ENCODE measurements at places on chromosomes 2 and 18. TPM values are rescaled to one million over a fixed set of nuclear protein-coding genes. Genes with fewer than 3 reads are reported as not detected.

The SLC35F5 gene
- total RNA-seq = 32.9 TPM

The DSC1 gene
- not detected for total RNA-seq

The KLHL29 gene
- total RNA-seq = 0.31 TPM

DNA sequence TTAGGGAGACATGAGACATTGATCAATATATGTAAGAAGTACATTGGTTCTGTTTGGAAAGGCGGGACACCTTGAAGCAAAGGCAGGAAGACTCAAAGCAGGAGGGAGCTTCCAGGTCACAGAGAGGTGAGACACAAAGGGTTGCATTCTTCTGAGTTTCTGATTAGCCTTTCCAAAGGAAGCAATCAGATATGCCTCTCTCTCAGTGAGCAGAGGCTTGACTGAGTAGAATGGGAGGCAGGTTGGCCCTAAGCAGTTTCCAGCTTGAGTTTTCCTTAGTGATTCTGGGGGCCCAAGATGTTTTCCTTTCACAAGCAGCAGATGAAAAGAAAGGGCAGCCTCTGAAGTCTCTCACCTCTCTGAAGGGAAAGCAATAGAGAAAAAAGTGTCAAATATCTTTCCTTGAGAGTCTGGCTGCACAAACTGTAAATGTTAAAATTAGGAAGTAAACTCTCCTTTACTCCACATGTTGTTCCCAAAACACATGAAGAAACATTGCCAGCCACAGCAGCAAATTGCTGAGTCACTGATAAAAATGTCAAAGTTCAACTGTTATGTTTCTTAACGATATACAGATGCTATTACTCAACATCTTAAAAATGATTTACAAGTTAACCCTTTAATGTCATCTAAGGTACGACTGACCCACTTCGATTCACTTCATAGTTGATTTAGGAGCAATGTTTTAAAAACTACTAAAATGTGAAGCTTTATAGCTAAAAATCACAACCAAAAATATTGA lies 40.3 kb downstream of the CYB5A start:
- peak; percentile 51 for DNase-seq

- DNase-seq = no peak
Measured at GRCh38 chr18:58080451-58080850, 36.4 kb downstream of the NEDD4L start.

Measured in K562 (cell line).